ENCODE measurements at places on chromosomes 4 and X.

DNA sequence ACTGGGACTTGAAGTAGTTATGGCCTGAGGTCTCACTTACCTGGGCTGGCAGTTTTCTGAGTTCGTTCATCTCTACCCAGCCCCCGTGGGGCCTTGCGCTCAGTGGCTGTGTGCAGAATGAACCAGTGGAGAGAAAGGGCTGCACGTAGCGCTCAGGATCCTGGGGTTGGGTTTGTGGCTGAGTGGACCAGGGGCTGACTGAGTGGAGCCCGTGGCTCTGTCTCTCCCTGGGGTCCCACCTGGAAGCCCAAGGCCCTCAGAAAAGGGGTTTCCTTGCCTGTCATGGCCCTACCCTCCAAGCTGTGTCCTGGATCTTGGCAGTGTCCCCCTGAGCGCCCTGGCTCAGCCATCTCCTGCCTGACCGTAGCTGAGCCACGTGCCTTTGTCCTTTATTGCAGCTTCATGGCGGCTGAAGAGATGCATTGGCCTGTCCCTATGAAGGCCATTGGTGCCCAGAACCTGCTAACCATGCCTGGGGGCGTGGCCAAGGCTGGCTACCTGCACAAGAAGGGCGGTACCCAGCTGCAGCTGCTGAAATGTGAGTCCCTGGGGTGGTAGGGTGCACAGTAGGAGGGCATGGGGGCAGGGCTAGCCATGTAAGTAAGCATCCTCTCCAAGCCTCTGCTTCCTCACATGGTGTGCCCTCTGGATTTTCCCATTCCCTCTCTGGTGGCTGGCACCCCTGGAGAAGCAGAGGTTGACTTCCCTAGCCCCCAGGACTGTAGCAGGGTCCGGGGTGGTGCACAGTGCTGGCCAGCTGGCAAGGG lies 23.2 kb upstream of the ADD1 start:
- no peak for DNase-seq

GRCh38 chr4:181046809-181047208 lies 1196.4 kb upstream of the TENM3 start:
- no peak for DNase-seq

DNA sequence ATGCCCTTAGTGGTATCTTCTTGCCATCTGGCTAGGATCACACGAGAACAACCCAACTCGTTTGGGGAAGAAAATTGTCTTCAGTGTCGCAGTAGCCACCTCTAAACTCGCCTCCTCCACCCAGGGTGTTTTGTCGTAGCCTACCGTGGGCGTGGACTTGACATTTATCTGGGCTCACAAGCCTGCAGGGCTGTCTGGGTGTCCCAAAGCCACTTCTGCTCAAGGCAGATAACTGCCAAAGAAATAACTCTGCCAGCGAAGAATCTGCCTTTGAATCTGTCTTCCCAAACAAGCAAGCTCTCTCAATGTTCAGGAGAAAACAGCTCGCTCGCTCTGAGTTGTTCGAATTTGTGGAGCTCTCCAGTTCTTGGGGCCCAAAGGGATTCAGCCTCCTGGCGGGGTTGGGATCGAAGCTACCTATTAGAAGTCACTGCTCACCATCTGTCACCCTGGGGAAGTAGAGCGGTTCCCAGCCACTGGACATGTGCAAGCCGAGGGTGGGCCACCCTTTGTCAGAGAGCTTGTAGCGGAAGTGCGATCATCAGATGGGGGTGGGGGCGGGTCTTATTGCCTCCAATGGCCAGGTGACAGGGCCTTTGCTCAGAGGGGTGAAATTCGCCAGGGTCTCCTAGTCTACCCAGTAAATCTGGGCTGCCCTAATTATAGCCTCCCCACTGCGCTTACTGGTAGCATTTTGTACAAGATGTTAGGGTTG lies 14.8 kb downstream of the BLOC1S4 start:
- no peak for DNase-seq

GRCh38 chrX:146907391-146908240 lies 93.1 kb upstream of the CXorf51A start:
- DNase-seq = no peak

GRCh38 chr4:146654687-146655520 lies 16.2 kb downstream of the POU4F2 start:
- DNase-seq = no peak

DNA sequence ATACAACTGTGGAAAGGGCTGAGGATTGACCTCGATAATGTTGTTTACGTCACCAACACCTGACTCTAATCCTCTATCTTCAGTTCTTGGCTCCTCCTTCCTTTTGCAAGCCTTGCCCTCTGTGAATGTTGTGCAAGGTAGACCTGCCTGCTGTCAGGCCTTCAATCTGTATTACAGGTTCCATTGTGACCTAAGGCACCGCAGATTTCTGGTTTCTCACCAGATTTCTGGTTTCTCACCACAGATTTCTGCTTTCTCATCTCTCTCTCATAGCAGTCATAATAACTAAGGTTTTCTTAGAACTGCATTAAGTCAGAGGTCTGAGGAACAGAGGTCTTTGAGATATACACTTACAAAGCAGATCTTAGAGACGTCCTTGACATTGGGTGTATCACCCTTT lies 51.5 kb upstream of the ETNPPL start:
- no peak for DNase-seq

DNA sequence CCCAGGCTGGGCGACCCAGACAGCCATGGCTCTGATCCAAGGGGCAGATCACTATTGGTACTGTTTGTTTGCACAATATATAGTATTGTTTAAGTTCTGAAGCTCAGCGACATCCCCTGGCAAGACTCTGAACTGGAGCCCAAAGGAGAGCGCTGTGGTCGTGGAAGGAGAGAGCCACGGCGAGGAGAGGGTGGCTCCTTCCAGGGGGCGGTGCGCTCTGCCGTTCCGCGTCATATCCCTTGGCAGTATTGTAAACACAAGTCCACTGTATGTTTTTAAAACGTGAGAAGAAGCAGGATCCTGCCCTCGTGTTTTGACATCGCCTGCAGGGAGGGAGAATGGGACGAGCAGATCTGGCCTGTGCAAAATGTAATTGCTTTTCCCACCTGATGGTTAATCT lies 185.5 kb downstream of the RAB28 start:
- DNase-seq = no peak

DNA sequence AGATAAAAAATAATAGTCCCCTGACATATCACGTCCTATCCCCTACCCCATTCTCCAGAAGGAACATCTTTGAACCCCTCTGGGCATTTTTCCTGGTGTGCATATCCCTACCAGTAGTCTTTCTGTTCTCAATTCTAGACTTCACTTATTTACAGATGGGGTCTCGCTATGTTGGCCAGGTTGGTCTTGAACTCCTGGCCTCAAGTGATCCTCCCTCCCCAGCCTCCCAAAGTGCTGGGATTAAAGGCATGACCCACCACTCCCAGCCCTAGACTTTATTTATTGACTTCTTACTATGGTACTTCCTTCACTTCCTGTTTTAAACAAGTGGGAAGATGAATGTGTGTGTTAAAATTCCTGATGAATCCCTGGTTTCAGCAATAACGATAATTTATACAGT lies 612 bp upstream of the RRAGB start:
- no peak for DNase-seq

GRCh38 chrX:70240751-70241150 lies 6.3 kb downstream of the AWAT1 start:
- DNase-seq = no peak

DNA sequence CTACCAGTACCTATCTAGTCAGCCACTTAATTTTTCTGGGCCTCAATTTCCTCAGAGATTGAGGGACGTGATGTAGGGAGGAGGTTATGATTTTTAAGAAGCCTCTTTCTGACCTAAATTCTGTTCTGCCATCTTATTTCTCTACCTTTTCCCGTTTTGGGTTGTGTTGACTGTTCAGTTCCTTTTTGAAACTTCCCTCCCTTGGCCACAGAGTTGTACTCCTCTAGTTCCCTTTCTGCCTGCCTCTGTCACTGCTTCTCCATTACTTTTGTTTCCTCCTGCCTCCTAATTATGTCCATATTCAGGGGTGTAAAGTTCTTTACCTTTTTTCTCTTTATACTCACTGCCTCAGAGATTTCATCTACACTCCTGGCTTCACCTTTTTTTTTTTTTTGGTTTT lies 25.4 kb downstream of the CLCN5 start:
- no peak for DNase-seq

DNA sequence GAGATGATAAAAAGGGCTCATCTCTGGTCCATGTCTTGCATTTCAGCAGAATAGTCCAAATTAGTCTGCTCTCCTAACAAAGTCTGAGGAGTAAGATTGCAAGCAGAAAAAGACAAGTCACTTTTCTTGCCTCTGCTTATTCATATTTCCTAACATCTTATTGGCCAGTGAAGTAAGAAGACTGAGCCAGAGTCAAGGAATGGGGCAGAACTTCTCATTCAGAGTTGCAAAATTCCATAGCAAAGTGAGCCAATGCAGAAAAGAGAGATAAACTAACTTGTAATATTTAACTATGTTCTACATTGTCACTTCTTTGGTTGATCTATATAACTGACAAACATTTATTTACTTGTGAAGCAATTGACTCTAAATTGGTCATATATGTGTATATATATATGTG lies 2304.0 kb downstream of the ARAP2 start:
- DNase-seq = no peak

GRCh38 chr4:147108409-147108808 lies 162.7 kb upstream of the TTC29 start:
- DNase-seq = no peak

GRCh38 chr4:148210661-148211060 lies 231.6 kb downstream of the NR3C2 start:
- no peak for DNase-seq

DNA sequence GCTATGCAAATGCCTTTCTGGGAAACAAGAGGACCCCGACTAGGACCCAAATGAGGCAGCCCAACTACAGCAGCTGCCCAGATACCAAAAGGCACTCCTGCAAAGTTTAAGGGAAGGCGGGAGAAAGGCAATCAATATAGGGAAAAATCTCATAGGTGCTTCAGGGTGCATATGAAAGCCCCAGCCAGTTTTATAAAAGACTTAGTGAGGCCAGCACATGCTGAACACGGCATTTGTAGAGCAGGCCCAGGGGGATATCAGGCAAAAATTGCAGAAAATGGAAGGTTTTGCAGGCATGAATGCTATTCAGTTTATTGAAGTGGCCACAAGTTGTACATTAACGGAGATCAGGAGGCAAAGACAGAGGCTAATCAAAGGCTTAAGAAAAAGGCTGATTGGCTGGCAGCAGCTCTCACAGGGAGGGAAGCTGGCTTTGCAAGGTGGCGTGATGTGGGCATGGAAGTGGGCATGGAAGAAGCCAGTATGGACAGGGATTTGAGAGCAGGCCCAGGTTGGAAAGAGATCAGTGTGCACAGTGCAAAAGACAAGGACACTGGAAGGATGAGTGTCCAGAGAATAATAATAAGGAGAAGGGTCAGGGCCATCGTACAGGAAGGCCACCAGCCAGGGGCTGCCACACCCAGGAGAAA lies 37.7 kb upstream of the UGT2B7 start:
- no peak for DNase-seq
